Glutamatergic neuron (in vitro differentiated cells): ENCODE measurements at places on chromosomes 7 and 10. TPM values are rescaled to one million over a fixed set of nuclear protein-coding genes. Genes with fewer than 3 reads are reported as not detected.

The VPS37D gene
- 17.2 TPM for total RNA-seq

The ANK3 gene
- total RNA-seq = 84.9 TPM

DNA sequence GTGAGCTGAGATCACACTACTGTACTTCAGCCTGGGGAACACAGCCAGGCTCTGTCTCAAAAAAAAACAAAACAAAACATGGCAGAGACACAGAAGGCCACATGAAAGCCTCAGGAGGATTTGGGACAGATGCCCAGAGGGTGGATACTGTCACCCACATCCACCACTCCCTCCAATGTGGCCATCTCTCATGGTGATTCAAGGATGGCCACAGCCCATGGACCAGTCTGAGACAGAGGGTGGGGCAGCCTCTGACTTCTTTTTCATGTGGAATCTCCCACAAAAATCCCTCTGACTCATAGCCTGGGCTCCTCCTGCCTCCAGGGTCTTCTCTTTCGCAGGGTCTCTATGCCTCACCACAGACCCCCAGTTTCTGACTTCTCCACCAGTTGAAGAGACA, 59.0 kb upstream of the GTF2I start:
- no peak for DNase-seq

DNA sequence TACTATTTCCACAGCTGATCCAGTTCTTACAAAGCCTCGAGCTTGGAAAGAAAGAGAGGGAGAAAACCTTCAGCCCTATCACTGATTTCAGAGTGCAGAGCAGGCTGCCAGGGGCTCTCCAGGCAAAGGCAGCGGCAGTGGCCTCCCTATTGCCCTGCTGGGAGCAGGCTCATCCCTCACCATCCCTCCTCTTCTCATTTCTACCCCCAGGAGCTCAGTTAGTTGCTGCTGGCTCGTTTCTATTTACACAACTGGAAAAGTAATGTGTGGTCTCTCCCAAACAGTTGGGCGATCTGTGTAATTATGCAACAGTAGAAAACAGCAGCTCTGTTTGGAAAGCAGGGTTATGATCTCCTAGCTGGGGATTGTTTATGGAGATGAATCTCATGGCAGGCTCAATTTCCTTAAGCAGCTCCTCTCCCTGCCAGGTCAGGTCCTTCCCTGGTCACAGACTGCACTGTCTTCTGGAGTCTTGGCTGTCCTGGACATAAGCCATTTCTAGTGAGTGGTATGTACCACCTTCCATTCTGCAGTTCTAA, 28.7 kb upstream of the TNS3 start:
- DNase-seq = no peak

- DNase-seq = peak; percentile 75
Observed at GRCh38 chr7:75639071-75639885, 99.5 kb downstream of the HIP1 start.
